GDM1 (cell line): ENCODE measurements at places on chromosomes 1 and 21.
A peak's percentile ranks its signal among the peaks of the same experiment; 100 is the strongest.

GRCh38 chr1:109502364-109502851 lies 7.1 kb downstream of the AMIGO1 start:
- DNase-seq, result no peak

- no peak for DNase-seq
Observed at GRCh38 chr1:112144733-112145426, 155.4 kb upstream of the KCND3 start.

- no peak for DNase-seq
Observed at GRCh38 chr1:8011923-8012858, 13.9 kb downstream of the ERRFI1 start.

GRCh38 chr1:246786606-246787238 lies 62.5 kb downstream of the SCCPDH start:
- no peak for DNase-seq

- DNase-seq, result no peak
Observed at GRCh38 chr21:41475714-41476420, 32.1 kb downstream of the TMPRSS2 start.

DNA sequence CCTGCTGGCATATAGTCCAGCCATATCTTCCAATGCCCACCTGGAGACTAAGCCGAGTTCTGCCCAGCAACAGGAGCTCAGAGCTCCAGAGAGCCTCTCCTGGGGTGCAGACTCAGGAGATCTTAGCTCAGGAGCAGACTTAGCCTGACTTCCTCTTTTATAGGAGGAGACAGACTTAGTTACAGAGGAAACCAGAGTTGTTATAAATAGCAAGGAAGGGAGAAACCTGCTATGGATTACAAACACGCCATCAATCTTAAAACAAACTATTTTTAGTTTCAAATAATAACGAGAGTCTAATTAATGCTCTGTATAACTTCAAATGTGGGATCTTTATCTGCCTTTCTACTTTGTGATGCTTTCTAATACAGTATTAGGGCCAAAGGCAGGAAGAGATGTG lies 3.3 kb upstream of the KIF21B start:
- peak; percentile 54 for DNase-seq
